ENCODE measurements at places on chromosomes 7 and 10.
A peak's percentile ranks its signal among the peaks of the same experiment; 100 is the strongest.

- DNase-seq = no peak
Observed at GRCh38 chr10:97190450-97190849, 4.7 kb upstream of the SLIT1 start.

GRCh38 chr7:92854501-92855238 lies 18.3 kb upstream of the CDK6 start:
- no peak for DNase-seq

DNA sequence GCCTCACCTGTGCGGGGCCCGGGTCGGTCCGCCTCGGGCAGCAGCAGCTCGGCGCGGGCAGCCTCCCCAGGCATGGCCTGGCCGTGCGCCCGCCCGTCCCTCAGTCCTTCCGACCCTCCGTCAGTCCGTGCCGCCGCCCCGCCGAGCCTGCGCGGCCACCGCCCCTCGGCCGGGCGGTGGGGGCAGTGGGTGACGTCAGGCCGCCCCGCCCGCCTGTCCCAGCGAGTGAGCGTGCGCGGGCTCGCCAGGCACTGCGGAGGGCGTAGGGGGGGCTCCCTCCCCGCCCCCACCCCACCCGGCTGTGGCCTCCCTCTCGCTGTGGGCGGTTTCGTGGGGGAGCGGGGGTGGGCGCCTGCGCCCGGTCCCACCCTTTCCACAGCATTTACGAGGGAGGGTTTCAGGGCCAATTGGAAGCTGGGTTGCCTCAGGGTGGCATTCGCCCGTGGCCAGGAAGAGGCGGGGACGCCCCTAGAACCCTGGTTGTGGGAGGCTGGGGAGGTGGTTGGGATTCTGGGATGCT lies at the start of gene NACAD:
Gene NACAD (minus strand): TSS at position 149 of the 520 bp plus-strand sequence. CDS start 75 bp downstream, at position 74.
- peak; percentile 24 for DNase-seq

DNA sequence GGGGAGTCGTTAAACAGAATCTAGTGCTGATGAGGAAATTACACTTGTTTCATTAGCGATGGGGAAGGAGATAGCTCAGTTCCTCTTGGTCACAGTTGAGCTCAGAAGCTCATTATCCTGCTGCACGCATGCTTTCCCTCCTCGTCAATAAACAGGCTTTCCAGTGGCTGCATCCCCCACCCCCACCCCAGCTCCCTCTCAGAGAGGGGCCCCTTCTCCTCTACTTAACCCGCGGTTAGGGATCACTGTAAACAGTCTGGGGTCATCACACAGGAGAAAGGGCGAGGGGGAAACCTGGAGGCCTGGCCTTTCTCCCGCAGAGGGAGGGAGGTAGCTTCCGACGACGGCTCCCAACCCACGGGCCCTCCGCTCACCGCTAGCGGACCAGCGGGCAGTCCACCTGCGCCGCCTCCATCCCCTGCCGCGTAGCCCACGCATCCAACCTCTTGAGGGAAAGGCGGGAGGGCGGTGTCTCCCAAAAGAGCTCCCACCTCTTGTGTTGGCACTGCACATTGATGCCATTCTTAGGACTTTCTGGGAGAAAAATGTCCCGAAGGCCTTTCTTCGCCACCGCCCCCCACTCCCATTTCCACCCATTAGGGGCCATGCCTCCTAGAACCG lies 80.8 kb downstream of the PAX2 start:
- DNase-seq = no peak

DNA sequence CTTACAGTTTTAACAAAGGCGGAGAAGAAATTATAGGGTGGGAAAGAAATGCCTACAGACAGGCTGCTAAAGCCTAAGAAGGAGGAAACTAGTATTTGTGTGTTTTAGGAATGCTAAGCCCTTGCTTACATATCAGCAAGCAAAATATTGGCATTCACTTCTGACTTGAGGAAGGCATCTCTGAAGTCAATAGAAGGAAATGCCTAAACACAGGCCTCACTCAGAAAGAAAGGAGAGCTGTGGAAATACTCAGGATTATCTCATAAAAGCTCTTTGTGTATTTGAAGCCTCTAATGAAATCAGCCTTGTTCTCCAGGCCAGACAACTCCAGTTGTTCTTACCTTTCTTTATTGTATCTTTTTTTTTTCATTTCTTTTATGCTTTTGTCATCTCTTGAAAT lies 158.0 kb downstream of the AUTS2 start:
- DNase-seq = no peak

Measured in SHP77 (cell line).